HCT116 (cell line): ENCODE measurements at places on chromosomes 3 and 15.

GRCh38 chr3:50267280-50267913, 1.6 kb upstream of the SEMA3B start:
- no peak for DNase-seq

DNA sequence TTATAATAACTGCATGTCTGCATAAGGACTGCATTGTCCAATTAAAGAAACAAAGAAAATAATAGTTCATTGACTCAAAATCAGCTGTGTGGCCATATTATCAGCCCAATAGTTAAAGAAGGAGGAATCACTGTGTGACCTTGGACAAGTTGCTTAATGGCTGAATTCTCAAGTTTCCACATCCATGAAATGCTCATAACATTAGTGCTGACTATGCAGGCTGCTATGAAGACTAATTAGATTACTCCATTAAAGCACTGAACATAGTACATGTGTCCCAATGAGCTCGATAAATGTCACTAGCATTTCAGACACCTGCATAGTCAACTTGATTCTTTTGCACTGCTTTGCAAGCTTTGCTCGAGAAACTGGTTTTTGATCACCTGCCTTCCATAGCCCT, 111.1 kb upstream of the WNT5A start:
- no peak for DNase-seq

DNA sequence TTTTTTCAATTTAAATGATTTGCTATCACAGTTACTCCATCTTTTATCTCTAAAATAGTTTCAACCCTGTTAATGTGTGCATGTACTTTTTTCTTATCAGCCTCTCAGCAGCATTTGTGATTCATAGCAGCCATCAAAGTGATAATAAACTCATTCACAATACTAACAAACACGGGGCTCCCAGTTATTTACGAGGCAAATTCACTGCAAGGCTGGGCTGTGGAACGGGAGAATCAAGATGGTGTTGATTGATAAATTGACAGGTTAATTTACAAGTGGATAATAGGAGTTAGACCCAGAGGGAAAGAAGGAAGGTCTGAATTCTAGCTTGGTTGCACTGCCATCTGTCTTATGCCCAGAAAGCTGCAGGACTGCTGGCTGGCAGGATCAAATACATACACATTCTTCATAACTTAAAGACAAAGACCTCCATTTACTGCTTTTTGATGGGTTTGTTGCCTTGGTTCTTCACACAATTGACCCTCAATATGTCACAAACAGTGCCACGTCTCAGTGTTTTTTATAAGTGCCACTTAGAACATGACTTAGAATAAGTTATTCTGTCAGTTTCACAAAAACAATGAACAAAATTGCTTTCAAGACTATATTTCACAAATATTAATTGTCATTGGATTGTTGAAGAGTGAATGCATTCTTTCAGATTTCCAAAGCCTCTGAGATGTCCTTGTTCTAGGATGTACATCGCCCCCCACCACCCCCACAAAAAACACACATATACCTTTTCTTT, 562.8 kb downstream of the NR2F2 start:
- no peak for DNase-seq

DNA sequence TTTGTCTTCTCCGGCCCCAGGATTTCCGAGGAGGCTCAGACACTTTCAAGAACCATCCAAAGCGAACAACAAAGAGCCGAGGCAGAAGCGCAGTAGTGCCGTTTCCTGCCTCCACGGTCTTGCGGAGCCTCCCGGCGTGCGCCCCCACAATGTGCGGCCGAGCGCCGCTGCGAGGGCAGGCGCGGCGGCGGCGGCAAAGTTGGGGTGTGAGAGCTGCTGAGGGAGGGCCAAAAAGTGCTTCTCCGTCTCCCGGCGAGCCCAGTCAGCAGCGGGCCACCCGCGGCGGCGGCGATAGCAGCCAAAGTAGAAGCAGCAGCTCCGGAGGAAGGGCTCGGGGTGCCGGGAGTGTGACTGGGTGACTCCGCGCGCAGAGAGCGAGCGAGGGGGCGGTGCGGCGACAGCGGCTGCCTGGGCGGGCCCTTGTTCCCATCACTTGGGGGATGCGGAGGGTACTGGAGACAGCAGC, 749.1 kb downstream of the ROBO1 start:
- no peak for DNase-seq

- no peak for DNase-seq
Observed at GRCh38 chr3:171749124-171749523, 61.2 kb downstream of the PLD1 start.

DNA sequence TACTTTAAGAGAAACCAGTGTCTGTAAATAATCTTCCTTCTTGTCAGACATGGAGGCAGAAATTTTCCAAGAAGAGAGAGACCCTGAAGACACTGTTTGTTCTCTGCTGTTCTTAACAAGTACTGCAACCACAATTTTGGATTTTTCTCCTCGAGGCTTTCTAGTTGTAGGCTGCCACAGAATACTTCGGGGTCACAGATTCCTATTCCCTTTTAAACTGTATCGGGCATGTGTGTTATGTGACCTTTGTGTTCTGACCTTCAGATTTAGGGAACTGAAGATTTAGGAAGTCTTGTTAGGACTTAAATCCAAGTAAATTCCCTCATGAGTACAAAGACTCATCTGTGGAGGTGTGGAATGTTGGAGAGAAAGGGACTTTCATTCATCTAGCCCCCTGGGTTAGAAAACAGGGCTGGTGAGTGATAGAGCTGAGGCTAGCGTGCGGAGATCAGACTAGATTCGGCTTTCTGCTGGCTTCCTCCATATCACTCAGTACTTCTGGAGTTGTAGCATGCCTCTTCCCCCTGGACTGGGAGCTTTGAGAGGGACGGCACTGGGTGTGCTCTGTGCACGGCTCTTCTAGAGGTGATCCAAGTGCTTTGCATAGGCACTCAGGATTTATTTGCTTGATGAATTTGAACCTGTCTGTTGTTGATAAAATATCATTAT, 237.0 kb downstream of the LPP start:
- no peak for DNase-seq

DNA sequence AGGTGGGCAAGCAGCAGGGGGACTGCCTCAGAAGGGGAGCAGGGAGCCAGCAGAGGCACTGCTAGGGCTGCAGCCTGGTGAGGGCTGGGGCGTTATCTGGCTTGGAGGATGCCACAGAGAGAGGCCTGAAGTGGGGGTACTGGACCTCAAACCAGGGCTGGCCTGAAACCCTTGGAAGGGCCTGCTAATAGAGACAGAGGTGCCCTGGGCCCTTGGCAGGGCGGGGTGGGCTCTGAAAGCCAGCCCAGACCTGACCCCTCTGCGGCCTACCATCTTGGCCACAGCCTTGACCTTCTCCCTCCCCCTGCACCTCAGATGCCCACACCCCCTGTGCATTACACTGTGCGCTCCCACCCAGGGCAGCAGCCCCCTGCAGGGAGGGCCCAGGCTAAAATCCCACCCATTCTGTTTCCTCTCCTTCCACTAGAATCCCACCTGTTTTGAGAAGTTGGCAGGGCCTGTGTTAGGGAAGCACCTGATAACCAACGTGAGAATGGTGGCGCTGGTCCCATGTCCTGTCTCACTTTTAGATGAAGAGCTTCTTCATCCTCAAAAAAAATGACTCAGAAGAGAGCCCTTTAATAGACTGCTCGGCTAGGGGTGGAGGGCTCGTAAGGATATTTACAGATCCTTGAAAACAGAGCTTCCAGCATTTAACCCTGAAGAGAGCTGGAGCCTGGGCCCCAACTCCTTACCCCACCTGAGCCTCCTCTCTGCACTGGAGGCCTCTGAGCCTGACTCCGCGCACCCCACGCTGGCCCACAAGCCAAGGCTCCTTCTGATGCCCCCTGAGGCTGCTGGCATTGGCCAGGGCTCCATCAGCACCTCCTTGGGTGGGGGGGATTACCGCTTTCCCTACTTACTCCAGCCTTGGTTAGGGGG, 29.8 kb downstream of the LOXL1 start:
- no peak for DNase-seq

DNA sequence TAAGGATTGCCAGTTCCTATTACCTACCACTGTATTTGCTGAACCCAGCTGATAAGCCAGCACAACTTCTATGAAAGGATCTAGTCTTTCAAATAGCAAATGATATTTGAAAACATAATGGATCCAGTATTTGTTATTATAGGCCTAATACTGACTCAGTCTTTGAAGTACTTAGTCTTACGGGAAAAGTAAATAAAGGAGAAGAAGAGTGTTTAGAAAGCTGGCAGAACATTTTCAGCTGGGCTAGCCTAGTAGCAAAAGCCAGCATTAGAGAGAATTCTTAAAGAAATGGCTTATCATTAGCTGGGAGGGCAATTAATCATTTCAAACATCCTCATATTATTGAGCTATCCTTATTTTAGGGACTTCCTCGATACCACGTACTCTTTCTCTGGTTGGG, 101.4 kb upstream of the GOLIM4 start:
- no peak for DNase-seq

DNA sequence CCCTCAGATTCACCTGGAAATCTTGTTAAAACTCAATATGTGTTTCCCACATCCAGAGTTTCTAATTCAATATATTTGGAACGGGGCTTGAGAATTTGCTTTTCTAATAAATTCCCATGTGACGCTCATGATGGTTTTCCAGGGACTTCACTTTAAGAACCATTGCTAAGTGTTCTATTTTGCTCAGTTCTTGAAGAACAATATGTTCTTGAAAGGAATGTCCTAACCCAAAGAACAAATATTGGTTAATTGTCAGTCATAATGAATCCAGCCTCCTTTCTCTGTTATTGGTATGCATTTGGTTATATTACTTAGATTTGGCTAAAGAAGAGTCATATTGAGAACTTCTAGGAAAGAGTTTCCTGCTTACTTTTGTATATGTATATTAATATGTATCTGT, 4.4 kb upstream of the PLSCR2 start:
- DNase-seq = no peak

DNA sequence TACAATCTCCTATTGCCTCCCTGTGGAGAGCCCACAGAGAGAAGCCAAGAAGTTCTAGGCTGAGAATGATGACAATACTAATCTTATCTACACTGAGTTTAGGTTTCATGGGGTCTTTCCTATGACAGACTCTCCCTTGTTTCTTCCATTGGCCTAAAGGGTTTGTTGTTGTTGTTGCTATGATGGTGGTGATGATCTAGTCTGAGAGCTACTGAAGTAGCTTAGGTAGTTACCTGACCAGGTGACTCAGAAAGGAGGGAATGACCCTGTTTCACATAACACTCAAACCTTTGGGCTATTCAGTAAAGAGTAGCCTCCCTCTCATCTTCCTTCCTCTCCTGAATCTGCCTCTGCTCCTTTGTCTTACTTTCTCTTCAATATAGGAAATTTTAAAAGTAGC, 170.2 kb downstream of the GMNC start:
- DNase-seq = no peak

- no peak for DNase-seq
Observed at GRCh38 chr15:98875309-98875708, 132.3 kb downstream of the PGPEP1L start.

DNA sequence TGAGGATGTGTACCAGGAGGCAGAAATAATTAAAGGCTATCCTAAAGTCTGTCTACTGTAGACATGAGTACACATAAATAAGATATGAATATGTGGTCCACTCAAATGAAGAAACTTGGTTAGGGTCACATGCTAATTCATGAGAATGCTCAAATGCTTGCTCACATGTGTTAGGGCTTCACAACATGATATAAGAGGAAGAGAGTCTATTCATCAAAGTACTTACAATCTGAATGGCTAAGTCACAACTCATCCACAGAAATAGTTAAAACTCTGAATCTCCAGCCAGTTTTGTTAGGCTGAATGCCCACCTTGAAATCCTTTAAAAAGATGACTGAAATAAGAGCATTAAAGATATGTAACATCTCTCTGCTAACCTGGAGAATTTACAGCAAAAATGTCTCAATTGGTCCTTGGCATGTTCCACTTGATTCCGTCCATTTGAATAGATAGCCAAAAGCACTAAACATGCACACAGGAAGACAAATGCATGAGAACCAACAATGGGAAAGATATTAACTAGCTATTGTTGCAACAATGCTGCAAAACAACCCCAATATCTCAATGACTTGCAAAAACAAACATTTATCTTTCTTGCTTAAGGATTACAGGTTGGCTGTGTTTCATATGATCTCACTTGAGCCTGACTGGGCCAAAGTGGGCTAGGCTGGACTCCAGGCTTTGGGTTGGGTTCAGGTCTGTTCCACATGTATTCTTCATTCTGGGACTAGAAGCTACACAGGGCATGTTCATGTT, 10.6 kb upstream of the TBC1D5 start:
- no peak for DNase-seq

- no peak for DNase-seq
Observed at GRCh38 chr3:143472731-143473523, 353.4 kb downstream of the CHST2 start.

GRCh38 chr3:87196879-87197278, 30.2 kb upstream of the CHMP2B start:
- no peak for DNase-seq

- no peak for DNase-seq
Observed at GRCh38 chr3:157857440-157857839, 248.8 kb downstream of the SHOX2 start.

DNA sequence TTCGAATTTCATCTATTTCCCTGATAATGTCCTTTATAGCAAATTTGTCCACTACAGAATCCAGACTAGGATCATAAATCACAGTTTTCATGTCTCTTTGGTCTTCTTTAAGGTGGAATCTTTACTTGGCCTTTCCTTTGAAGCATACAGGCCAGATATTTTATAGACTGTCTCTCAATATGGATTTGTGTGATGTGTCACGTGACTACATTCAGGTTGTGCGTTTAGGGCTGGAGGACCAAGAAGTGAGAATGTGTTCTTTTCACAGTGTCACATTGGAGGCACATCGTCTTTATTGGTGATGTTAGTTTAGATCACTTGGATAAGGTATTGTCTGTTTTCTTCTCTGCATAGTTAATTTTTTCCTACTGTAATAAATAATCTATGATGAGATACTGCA, 232.9 kb downstream of the MEIS2 start:
- no peak for DNase-seq

DNA sequence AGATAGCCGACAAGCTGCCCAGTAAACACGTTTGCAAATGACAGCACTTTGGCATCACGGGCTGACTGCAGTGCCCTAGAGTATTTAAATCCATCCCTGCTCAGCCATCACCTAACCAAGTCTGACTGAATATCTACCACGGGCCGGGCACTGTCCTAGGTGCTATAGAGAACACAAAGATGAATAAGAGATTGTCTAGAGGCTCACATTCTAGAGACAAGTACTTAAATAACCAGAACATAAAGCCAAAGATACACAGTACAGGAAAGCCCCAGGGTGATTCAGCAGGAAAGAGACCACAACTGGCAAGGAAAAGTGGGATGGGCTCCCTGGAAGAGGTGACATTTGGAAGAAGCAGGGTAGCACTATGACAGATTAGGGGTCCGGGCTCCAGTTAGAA, 103.5 kb downstream of the MYLK start:
- DNase-seq = no peak

GRCh38 chr15:69749274-69749673, 296.7 kb downstream of the RPLP1 start:
- no peak for DNase-seq

DNA sequence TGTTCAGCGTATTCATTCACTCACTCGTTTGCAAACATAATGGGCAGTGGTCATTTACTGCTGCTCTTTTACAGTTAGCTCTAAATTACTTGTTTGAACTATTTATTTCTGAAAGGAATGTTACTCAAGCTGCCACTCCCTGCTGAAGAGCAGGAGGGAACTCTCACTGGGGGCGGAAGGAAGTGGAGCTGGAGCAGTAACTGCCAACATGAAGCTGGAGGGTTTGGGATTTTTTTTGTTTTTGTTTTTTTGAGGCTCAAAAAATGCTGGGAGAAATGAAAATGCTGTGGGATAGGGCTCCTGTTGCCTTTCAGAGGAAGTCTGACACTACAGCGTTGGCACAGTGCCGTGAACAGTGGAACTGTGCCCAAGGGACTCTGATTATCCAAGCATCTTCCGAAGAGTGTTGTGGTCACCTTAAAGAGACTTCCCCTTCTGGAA, 44.1 kb downstream of the SENP2 start:
- DNase-seq = no peak
